Lung (tissue), 17 donors: ENCODE measurements at places on chromosomes 6 and 20.

DNA sequence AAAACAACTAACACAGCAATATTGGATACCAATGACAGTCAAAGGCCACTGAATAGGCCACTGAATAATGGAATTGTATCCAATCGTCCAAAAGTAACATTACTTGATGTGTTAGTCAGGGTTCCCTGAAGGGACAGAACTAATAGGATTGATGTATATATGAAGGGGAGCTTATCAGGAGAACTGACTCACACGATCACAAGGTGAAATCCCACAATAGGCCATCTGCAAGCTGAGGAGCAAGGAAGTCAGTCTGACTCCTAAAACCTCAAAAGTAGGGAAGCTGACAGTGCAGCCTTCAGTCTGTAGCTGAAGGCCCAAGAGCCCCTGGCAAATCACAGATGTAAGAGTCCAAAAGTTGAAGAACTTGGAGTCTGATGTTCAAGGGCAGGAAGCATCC lies 571.4 kb downstream of the PRKN start:
- DNase-seq: no peak

DNA sequence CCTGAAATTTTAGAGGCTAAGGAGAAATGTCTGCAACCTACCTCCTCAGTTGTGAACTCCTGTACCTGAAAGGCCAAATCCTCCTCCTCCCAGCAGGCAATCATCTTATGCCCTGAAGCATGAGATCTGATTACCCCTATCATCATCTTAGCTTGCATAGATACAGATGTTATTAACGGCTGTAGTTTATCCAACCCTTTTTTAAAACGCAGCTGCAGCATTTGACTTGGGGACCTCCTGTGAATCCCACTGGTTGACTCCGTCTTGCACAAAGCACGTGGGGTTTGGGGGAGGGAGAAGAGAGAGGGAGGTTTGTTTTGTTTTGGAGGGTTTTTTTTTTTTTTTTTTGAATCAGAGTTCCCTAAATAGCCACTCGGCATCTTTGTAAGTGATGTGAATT lies 5.8 kb upstream of the NR2E1 start:
- no peak for DNase-seq

GRCh38 chr20:60172346-60172984 lies 214.2 kb downstream of the CDH26 start:
- DNase-seq: peak; percentile 66

- peak; percentile 68 for DNase-seq
These were observed 670.9 kb downstream of the QKI start for GRCh38 chr6:164085091-164086075.

- DNase-seq: peak; percentile 31
These were observed 199.4 kb upstream of the ZNF184 start for GRCh38 chr6:27672113-27672799.
